NAMALWA (cell line): ENCODE measurements at places on chromosomes 5 and 9.

DNA sequence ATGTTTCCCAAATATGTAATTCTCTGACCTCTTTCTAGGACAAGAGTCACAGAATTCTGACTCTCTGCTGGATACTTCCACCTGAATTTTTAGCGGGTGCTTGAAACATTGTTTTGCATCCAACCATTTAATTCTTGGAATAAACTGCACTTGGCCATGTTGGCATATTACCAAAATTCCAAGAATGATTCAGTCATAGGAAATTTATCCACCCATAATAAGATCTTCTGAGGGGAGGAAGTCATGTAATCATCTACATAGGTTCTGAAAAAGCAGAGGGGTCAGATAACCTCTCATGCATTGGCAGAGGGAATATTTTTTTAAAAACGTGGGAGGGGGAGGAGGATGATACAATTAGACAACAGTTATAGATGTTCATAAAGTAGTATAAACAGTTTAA lies 156.9 kb downstream of the PAM start:
- no peak for DNase-seq

GRCh38 chr5:30596495-30597064 lies 596.9 kb upstream of the CDH6 start:
- DNase-seq = no peak

DNA sequence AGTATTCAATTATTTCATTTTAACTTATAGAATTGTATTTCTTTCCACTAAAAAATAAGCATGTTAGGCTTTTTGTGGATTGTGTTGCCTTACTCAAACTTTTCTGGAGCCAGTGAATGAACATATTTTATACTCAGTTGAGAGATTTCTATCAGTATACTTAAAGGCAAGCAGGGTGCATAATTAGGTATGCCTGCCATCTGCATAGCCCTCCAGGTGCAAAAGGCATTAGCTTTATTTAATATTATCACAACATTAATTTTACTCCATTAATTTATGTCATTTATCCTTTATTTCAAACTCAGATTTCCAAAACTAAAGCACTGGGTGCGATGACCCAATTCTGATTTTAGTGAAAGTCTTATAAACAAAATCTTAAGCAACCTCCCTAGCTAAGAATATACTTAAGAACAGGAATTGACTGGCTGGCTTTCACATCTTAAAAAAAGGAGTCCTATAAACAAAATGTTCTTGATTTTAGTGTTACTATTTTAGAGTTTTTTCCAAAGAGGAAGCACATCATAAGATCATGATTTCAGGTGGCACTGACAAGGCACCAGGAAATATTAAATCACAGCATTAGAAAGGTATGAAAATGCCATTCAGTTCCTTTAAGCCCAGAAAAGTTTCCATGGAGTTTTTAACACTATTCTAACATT lies 178.4 kb downstream of the MPDZ start:
- DNase-seq = no peak

DNA sequence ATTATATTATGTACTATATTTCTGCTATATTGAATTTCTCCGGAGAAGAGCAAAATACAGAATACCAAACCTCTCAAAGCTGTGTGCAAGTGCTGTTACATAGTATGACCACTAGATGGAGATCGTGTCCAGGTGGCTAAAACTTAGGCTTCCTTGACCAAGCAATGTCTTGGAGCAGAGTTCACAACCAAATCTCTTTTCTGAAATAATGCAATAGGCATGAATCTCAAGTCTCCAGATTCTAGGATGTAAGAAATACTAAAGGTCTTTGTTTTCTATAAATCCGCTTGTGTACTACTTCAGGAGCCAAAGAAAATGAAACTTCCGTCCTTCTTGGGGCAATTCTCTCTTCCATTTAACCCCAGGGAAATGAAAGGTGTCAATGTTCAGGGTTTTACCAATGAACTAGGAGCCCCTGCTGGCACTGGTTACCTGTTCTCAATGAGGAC lies 181.5 kb upstream of the RAI14 start:
- DNase-seq = peak; percentile 63

DNA sequence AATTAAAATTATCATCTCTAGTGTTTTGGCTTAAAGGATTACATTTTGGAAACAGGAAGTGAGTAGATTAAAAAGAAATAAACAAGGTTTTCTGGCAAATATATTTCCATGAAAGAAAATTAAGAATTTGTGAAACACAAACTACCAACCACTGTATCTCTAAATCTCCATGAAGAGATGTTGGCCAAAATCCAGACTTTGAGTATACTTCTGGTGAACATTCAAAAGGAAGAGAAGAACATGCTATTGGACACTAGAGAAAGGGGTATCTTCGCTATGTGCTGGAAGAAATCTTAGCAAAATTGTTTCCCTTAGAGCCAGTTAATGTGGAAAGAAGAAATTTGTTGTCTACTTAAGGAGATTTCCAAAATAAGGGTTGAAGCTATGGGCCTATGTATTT lies 710.4 kb upstream of the CTNND2 start:
- no peak for DNase-seq

DNA sequence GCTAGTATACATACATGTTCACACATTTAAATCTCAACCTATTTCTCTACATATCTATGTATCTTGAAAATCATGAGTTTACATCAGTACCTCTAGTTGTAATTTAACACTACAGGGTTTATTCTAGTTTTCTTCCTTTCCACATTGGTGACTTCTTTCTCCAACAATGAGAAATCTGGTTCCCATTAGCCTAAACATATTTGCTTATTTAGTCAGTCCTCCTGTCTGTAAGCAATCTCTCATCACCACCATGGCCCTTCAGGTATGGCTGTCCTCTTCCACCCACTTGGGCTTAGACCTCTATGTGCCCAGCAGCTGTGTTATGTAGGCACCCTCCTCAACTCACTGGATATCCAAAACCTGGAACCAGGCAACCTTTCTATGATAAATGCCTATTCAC lies 8.0 kb upstream of the SPATA31D1 start:
- no peak for DNase-seq

- DNase-seq = no peak
These were observed 35.0 kb downstream of the AOPEP start for GRCh38 chr9:94761481-94761880.

DNA sequence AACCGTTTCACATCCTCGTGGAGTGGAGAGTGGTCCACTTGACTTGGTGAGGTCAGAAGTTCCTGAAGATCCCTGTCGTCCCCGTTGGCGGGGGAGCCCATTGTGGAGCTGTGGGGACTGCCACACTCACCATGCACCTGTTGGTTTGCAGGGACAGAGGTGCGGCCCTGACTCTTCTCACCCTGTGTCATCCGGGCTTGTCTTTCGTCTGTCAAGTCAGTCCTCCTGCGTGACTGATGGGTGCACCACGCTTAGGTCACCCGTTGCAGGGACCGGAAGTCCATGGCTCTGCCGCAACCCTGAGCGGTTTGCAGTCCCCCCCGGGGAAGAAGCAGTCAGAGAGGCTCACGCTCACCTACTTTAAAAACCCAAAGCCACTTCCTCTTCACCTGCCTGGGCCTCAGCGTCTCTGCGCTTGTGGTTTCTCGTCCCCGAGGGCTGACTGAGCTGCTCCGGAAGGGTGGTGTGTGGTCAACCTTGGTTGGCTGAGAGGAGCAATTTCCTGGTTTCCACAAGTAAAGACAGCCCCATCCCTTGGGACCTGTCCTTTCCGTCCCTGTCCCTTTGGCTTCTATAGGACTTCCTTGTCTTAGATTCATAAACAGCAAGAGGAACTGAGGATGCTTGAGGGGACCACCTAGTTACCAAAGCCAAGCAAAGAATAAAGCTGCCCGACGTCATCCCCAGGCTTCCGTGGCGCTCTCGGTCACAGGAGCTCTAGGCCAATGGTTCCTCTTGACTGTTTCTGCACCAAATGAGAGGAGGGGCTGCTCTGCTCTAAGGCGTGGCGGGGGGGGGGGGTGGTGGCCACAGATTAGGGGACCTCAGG lies 53.2 kb downstream of the USP20 start:
- DNase-seq = peak; percentile 94

DNA sequence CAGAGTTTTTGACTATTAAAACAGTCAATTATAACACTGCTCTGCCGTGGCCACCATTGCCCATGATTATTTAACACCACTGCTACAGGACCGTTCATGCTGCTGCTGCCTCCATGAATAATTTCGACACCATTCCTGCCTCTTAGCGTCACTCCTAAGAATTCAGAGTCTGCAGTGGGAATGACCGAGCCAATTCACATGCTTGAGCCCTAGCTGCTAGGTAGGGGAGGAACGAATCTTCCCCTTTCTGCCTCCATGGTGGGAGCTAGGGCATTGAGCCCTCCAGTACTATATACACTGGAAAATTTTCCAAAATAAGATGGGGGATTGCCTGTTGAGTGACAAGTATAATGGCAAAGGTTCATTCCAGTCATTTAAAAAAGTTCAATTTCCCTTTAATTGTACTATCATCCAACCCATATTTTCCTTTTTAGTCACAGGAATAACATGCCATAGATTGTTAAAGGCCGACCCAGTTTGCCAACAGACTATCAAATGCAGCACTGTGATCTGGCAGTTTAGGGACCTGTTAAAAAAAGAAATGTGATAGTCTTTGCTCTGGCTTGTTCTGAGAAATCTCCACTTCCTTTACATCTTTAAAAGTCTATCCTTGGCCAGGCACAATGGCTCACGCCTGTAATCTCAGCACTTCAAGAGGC lies 13.5 kb upstream of the B4GALT1 start:
- DNase-seq = no peak

DNA sequence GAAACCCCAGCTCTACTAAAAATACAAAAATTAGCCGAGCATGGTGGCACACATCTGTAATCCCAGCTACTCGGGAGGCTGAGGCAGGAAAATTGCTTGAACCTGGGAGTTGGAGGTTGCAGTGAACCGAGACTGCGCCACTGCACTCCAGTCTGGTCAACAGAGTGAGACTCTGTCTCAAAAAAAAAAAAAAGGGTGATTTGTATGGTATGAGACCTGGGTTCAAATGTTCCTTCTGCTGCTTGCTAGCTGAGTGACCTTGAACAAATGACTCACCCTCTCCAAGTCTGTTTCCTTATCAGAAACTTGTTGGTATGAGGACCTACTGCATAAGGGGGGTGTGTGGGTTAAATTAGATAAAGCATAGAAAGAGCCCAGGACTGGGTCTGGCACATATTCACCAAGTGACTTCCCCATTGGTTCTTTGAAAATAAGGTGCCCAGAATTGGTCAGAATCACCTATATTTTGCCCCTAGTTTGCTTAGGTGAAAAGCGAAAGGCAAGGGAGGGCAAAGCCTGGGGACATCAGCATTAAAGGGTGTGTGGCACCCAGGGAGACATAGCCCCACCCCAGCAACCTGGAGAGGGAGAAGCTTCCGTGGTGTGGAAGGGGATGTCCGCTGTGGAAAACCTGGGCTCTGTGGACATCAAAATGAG lies 9.9 kb downstream of the SLC25A25 start:
- DNase-seq = no peak

DNA sequence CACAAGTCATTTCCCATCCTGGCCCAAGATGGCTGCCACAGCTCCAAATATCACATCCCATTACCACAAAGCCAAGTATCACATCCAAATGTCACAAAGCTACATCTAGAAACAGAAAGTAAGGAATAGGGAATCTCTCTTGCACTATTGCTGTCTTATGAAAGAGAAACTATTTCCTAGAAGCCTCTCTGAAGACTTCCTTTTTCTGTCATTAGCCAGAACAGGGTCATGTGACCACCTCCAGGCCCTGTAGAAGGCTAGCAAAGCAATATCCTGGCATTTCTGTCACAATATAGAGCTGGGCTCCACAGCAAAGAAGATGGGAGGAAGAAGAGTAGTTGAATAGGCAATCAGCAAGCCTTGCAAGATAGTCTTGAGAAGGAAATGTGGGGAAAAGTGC lies 99.2 kb downstream of the SH3TC2 start:
- peak; percentile 20 for DNase-seq

- DNase-seq = no peak
These were observed 57.5 kb downstream of the CDH6 start for GRCh38 chr5:31251032-31251431.

DNA sequence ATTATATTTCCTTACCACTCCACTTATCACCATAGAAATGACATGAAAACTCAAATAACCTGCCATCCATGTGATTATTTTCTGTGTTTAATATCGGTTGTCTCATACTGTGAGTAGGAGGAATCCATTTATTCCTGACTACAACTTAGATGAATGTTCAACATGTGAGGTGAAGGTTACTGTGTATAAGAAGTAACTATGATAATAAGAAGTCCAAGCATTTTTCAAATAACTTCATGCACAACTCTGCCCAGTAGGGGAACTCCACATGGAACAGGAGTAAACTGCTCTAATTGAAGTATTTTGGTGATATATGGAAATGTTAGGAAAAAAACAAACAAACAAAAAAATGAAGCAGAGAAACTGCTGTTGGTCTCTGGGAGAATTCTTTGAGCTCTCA lies 447.5 kb upstream of the GRIN3A start:
- DNase-seq = no peak

DNA sequence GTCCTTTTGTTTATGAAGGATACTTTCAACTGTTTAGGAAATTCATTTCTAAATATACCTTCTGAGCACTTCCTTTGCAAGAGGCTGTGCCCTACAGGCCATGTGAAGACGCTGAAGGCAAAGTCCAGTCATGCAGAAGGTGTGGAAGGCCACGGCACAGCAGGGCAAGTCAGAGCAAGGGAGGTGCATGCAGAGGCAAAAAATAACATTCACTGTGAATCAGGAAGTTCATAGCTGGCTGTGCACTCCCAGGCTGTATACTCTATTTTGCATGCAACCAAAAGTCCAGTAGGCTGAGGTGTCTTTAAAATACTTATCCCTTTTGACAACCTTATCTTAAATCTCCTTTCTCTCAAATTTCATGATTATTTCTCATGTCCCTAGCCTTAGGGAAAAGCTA lies 50.3 kb downstream of the GNAQ start:
- DNase-seq = peak; percentile 13

DNA sequence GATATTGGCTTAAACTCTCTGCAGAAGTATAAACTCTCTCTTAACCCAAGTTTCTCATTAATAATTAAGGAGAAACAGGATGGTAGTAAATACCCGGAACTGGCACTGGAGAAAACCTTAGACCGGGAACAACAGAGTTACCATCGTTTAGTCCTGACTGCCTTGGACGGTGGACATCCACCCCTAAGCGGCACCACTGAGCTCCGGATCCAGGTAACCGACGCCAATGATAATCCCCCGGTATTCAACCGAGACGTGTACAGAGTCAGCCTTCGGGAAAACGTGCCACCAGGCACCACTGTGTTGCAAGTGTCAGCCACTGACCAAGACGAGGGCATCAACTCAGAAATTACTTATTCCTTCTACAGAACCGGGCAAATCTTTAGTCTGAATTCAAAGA lies 861 bp downstream of the PCDHGB5 start:
- DNase-seq = no peak

GRCh38 chr9:21251190-21251589 lies 11.4 kb upstream of the IFNA14 start:
- DNase-seq = no peak

DNA sequence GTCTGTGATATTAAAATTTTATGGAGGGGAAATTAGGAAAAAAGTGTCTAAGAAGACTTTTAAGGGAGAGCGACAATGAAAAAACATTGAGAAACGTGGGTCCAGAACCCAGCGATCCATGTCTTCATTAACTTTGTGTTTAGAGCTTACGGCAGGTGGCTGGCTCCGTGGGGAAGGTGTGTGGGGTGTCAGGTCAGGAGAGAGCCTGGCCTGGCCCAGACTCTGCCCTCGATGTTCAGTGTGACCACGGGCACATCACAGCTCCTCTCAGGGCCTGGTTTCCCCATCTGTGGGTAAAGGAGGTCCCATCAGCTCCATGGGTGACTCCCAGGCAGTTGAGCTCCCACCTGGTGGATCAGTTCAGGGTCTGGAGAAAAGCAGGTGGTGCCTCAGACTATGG lies 22.1 kb downstream of the DAB2IP start:
- DNase-seq = no peak

- no peak for DNase-seq
These were observed 24.3 kb downstream of the FBXW2 start for GRCh38 chr9:120768886-120769285.
